C1 segment of cervical spinal cord (tissue), 14 donors: ENCODE measurements at places on chromosomes 3 and 15.

DNA sequence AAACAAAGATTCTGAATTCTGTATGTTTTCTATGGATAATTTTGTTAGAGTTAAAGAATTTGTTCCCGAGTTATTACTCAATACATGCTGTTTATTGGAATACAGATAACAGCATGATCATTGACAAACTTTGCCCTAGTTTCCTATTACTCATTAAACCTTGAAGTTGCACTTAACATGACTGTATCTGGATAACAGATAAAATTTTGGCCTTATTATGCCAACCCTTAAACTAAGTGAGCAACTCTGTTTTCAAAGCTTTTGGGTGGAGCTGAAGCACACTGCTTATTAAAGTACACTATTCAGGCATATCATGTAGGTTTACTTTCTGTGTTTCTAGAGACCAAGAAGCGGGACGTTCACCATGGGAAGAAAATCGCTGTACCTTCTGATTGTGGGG, at the start of gene AADAC:
TSS of gene AADAC (plus strand) at position 318 of the 400 bp plus-strand sequence. CDS start at position 365, 47 bp downstream.
- DNase-seq: no peak

DNA sequence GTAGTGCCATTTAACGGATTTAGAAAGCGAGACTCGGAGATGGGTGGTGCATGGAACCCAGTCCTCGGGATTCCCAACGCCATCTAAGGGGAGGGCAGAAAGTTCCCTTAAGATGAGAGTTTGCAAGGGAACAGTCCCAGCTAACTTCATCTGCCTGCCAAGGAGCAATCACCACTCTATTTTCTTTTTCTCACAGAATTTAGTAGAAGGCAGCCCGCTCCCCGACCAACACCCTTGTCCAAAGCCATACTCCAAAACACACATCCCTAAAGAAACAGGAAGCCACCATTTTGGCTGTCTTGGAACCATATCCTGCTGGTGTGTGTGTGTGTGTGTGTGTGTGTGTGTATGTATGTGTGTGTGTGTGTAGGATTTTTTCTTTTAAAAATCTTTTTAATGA, 7.1 kb upstream of the FGD5 start:
- no peak for DNase-seq

- no peak for DNase-seq
Measured at GRCh38 chr3:190359813-190360212, 28.1 kb upstream of the CLDN16 start.

DNA sequence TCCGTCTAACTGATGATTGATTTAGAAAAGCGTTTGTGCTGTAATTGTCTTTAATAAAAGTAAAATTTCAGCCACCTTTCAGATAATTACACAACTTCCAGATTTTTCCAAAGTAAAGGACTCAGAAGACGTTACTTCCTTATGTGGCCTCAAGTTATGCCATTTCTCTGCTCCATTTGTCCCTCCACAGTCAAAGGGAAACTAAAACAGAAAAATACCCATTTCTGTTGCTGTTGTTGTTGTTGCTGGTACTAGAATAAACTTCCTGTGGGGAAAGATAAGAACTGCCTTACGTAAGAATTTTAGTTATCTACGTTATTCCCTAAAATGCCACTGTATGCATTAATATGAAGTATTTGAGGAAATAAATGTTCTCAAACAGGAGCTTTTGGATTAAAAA, 153.9 kb downstream of the P3H2 start:
- DNase-seq: no peak

- no peak for DNase-seq
Measured at GRCh38 chr3:98551754-98552153, 20.0 kb downstream of the GPR15 start.

DNA sequence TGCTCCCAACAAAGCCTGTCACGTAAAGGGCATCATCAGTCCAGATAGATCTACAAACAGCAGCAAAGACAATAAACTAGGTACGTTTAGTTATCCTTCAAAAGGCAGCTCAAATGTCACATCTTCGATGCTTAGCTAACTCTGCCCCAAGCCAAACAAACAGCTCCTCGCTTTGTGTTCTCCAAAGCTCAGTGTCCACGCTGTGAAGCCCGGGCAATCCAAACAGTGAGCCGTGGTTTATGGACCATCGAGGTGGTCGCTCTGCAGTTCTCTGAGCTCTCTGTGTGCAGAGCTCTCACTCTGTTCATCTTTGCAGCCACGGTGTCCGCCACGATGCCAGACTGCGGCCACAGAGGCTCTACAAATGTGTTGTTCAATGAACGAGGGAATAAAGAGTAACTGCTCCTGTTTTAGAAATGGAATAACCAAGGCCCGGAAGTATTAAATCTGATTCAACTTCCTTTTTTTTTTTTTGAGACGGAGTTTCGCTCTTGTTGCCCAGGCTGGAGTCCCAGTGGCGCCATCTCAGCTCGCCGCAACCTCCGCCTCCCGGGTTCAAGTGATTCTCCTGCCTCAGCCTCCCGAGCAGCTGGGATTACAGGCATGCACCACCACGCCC, 117.2 kb upstream of the FAM174B start:
- no peak for DNase-seq

GRCh38 chr3:146502887-146503460, 33.6 kb upstream of the PLSCR2 start:
- no peak for DNase-seq

DNA sequence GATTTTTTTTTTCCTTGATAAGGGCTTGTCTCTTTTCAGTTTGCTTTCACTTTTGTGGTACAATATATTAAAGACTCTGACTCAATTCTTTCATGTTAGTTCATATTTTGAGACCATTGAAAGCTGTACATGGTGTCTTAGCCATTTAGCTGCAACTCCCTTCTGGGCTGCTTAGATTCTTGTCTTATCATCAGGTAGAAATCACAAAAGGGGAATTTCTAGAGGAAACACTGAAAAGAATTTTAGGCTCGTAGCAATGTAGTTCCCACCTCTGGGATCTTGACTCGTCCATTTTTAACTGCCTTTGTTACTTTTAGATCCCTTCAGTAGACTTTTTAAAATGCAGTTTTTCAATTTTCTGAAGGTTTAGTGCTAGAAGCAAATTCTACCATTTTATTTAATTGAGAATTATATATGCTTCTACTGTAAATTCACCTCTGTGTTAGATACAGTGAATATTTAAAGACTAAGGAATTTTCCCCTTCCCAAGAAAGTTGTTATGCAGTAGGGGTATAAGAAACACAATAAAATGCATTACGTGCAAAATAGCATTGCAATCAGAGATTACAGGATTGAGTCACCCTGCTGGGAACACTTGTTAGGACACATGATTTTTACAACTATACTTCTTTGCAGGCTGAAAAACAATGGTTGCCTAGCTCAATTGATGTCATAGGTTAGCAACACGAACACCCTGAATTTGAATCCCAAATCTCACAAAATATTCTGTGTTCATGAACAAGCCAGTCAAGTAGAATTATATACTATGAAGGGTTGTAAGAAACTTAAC, 772.7 kb downstream of the PDCD6IP start:
- no peak for DNase-seq

GRCh38 chr15:62334536-62334935, 169.5 kb upstream of the C2CD4B start:
- DNase-seq: no peak

DNA sequence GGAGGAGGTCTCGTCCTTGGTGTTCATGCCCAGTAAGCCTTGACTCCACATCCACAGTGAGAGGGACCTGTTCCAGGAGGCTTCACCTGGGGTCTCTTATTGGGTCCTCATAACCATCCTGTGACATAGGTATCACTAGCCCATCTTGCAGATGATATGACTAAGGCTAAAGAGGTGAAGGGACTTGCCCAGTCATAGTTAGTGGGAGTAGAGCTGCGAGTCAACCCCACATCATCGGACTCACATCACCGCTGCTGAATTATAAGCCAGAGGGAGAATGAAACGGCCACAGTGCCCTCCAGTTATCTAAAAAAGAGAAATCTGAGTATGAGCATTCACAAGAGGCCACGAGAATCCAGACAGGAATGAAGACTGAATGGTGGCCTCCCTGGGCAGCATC, 66.0 kb downstream of the MESD start:
- DNase-seq: no peak

DNA sequence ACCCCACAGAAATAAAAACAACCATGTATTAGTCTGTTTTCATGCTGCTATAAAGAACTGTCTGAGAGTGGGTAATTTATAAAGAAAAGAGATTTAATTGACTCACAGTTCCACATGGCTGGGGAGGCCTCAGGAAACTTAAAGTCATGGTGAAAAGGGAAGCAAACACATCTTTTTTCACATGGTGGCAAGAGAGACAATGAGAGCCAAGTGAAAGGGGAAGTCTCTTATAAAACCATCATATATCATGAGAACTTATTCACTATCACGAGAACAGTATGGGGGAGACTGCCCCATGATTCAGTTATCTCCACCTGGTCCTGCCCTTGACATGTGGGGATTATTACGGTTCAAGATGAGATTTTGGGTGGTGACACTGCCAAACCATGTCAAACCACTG, 141.5 kb downstream of the ZMAT3 start:
- DNase-seq: no peak

DNA sequence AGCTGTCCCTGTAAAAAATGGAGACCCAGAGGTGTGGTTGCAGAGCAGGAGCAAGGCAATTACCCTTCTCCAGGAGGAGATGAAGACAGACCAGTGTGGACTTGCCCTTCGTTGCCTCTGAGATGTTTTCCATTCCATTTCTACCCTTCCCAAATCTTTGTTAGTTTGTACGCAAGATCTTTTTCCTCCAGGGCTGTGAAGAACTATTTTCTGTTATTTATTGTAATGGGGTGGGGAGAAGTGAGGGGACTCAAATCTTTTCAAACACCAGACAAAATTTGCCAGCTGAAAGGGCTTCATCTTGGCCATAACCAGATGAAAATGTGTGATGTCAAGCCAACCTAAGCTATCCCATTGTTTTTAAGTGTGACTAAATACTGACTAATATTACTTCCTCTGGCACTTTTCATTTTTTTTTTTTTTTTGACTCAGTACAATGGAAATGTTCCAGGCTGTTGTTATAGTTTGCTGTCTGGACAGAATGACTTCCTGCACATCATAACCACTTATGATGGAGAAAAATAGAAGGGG, 271.3 kb upstream of the TPRG1 start:
- DNase-seq: no peak

GRCh38 chr3:123511084-123511483, 62.2 kb upstream of the ADCY5 start:
- DNase-seq: no peak

DNA sequence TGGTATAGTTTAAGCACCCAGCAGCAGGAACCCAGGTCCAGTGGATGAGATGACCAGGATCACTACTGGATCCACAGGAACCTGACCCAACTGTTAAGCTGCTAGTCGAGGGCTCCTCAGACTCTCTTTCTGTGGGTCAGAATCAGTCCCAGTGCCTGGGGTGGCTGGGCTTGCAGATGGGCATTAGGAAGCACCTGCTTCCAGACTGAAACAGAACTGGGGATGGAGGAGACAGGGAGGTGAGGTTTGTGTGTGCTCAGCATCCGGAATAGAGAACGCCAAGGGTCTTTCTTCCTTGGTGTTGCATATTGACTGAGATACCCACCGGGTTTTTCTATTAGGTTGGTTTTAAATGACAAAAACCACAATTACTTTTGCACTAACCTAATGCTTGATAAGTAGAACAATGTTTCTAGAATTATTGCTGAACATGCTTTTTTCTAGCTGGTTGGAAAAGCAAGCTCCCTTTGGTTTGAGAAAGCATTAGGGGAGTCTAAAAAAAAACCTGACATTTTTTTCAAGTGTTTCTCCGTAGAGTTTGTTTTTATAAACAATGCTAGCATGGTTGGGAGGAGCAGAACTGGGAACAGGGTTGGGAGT, 779 bp downstream of the ST3GAL6 start:
- no peak for DNase-seq

DNA sequence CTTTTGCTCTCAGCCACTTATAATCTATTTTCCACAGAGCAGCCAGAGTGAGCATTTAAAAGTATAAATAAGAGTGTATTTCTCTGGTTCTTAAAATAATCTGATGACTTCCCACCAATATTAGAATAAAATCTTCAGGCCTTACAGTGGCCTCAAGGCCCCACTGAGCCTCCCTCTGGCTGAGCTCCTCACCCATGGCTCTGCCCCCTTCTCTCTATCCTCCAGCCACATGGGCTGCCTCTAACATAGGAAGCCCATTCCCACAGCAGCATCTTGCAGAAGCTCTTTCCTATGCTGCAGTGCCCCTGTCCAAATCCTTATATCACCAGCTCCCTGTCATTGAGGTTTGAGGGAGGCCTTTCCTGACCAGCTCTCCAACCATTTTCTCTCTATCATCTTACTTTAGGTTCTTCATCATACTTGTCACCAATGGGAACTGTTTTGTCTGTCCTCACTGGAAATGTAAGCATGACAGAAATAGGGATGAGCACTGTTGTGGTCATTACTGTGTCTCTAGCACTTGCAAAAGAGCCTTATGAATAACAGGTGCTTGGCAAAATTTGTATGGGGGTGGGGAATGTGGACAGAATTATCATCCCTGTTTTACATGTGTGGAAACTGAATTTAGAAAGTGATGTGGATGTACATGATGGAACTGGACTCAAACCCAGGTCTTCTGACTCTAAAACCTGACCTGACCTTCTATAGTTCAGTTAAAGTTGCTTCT, 250.6 kb downstream of the NR1D2 start:
- no peak for DNase-seq

- no peak for DNase-seq
Measured at GRCh38 chr3:136177876-136178275, 18.3 kb downstream of the MSL2 start.

- DNase-seq: no peak
Measured at GRCh38 chr15:39787479-39787878, 4.8 kb upstream of the FSIP1 start.

DNA sequence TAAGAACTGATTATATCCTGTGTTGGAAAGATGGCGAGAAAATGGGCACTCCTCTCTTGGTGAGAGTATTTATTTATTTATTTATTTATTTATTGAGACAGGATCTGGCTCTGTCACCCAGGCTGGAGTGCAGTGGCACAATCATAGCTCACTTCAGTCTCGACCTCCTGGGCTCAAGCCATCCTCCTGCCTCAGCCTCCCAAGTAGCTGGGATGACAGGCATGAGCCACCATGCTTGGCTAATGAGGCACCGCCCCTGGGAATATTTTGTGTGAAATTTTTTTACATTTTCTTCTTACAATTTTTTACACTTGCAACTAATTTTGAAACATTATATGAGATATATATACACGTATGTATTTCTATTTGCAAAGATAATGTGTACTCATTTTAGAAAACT, 150.5 kb upstream of the PRR20G start:
- DNase-seq: no peak

GRCh38 chr15:48522911-48523310, 122.6 kb downstream of the FBN1 start:
- DNase-seq: no peak

DNA sequence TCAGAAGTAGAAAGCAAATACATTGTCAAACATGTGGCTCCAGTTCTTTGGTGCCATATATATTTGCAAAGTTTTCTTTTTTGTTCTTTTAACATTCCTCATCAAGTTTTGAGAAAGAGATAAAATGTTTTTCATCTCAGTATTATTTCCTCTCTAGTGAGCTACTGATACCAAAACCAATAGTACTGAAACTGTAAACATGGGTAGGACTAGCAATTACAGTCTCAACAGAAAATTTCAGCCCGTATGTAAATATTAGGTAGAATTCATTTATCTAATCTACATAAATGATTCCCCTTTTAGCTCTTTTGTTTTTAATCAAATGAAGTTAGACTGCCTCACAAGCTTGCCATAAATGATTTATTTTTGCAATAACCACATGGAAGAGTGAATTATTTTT, 21.4 kb downstream of the SECISBP2L start:
- DNase-seq: no peak
